ENCODE measurements at places on chromosomes 2 and 18.

- H3K36me3 ChIP-seq, result no peaks in the 10 kb centered on the region
- peaks cover 4% of the 10 kb centered on the region for H3K27me3 ChIP-seq
- H3K4me1 ChIP-seq, result peaks cover 4% of the 10 kb centered on the region
- H3K4me3 ChIP-seq, result no peak overlapping the region
- no peak overlapping the region for H3K27ac ChIP-seq
These were observed 517.3 kb upstream of the HS6ST1 start for GRCh38 chr2:128835974-128836373.

- H3K36me3 ChIP-seq, result no peaks in the 10 kb centered on the region
- DNase-seq, result no peak
- H3K27me3 ChIP-seq, result peaks cover 2% of the 10 kb centered on the region
- no peak overlapping the region for H3K4me3 ChIP-seq
- H3K4me1 ChIP-seq, result peaks cover 12% of the 10 kb centered on the region
These were observed 179.4 kb downstream of the ALPK2 start for GRCh38 chr18:58449464-58449863.

GRCh38 chr18:68847219-68847837 is 49.4 kb downstream of the CCDC102B start:
- H3K4me1 ChIP-seq, result no peaks in the 10 kb centered on the region
- H3K27ac ChIP-seq, result no peak overlapping the region
- no peaks in the 10 kb centered on the region for H3K27me3 ChIP-seq
- no peak overlapping the region for H3K4me3 ChIP-seq
- no peaks in the 10 kb centered on the region for H3K36me3 ChIP-seq
- no peak for DNase-seq

DNA sequence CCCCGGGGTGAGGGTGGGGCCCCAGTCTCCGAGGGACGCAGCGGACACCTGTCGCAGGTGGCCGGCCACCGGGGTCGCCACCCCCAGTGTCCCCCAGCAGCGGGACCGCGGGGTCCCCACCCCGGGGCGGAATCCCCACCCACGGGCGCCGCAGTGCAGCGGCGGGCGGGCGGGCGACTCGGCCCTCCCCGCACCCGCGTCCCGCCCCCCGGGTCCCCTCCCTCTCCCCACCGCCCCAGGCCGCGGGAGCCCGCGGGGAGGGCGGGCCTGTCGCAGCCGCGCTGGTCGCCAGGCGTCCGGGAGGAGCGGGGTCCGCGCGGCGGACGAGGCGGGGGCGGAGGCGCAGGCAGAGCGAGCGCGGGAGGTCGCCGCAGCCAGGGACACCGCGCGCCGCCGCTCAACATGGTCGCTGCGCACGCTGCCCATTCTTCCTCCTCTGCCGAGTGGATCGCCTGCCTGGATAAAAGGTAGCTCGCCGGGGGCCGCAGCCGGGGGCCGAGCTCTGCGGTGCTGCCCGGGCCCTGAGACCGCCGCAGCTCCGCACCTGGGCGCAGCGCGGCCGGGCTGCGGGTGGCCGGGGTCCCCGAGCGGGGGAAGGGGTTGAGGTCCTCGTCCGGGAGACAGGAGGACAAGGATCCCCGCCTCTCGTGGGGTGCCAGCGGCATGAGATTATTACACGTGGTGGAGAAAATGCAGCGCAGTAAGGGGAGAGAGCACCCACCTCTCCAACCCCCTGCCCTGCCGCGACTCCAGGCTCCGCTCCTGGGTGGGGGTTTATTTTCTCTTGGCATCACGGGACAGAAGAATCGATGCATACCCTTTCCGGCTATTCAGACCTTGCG is at the start of gene RAPGEF4:
RAPGEF4 (plus strand) TSS at position 264 of the 842 bp plus-strand sequence; CDS start at position 403, 139 bp downstream.
- H3K27ac ChIP-seq, result no peak within 1 kb of the TSS
- peak; percentile 47 for DNase-seq
- H3K4me1 ChIP-seq, result peaks cover 6% of the 10 kb centered on the region
- peak within 1 kb of the TSS; percentile 86 for H3K4me3 ChIP-seq

GRCh38 chr2:35314049-35314448 is 1041.5 kb upstream of the CRIM1 start:
- H3K27me3 ChIP-seq, result no peaks in the 10 kb centered on the region
- no peak for DNase-seq
- no peak overlapping the region for H3K27ac ChIP-seq

DNA sequence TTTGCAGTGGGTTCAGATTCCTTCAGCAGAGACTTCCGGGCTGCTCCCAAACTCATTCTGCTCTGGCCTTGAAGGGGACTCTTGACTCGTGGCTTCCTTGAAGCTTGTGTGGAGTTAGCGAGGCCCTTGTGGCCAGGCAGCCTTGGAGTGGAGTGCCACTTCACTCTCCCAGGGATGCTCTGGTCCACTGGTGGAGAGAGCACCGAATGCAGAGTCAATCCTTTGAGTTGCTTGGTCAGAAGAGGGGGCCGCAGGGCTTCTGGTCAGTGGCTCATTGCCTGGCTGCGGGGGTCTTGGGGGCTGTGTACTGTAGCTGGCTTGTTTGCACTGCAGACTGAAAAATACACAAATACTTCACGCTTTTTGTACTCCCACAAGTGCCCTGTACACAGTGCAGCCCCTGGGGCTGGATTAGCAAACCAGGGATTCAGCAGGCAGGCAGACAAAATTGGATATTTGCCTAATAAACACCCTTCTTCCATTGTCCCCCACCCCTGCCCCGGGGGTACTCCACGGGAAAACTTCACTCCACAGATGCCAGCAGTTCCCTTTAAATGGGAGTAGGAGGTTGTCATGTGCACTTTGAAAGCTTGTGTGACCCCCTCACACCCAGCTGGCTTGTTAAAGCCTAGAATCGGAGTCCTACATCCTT is 3.2 kb downstream of the GLI2 start:
- peaks cover 37% of the 10 kb centered on the region for H3K4me1 ChIP-seq
- no peak overlapping the region for H3K4me3 ChIP-seq
- no peak overlapping the region for H3K27ac ChIP-seq
- H3K36me3 ChIP-seq, result no peaks in the 10 kb centered on the region
- no peak for DNase-seq
- H3K27me3 ChIP-seq, result peaks cover 15% of the 10 kb centered on the region

- no peak overlapping the region for H3K27ac ChIP-seq
- DNase-seq, result no peak
- peaks cover 4% of the 10 kb centered on the region for H3K36me3 ChIP-seq
- no peak overlapping the region for H3K4me3 ChIP-seq
- H3K27me3 ChIP-seq, result peaks cover 8% of the 10 kb centered on the region
These were observed 193.1 kb downstream of the SH3RF3 start for GRCh38 chr2:109322111-109322510.

DNA sequence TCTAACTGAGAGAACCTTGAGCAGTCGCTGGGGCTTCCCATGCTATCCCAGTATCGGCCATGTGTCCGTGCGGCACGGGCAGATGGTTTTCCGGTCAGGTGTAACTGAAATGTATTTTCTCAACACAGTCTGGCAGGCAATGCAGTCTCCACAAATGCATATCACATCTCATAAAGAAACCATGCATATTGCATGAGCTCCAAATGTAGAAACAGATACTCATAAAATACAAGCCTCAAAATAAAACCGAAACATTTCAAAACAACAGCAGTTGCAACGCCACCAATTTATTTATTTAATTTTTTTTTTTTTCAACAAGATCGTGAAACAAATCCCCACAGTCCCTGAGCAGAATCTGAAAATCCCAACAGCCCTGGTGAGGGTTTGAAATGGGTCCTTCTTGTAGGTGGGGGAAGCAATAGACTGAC is 299.4 kb downstream of the LPIN1 start:
- H3K27ac ChIP-seq, result no peak overlapping the region
- H3K4me3 ChIP-seq, result no peak overlapping the region
- H3K27me3 ChIP-seq, result no peaks in the 10 kb centered on the region

- H3K4me3 ChIP-seq, result no peak overlapping the region
These were observed 15.8 kb downstream of the KYNU start for GRCh38 chr2:142893241-142893640.

- H3K27me3 ChIP-seq, result no peaks in the 10 kb centered on the region
- no peaks in the 10 kb centered on the region for H3K36me3 ChIP-seq
These were observed 129.7 kb downstream of the PHLPP1 start for GRCh38 chr18:62844850-62845643.

DNA sequence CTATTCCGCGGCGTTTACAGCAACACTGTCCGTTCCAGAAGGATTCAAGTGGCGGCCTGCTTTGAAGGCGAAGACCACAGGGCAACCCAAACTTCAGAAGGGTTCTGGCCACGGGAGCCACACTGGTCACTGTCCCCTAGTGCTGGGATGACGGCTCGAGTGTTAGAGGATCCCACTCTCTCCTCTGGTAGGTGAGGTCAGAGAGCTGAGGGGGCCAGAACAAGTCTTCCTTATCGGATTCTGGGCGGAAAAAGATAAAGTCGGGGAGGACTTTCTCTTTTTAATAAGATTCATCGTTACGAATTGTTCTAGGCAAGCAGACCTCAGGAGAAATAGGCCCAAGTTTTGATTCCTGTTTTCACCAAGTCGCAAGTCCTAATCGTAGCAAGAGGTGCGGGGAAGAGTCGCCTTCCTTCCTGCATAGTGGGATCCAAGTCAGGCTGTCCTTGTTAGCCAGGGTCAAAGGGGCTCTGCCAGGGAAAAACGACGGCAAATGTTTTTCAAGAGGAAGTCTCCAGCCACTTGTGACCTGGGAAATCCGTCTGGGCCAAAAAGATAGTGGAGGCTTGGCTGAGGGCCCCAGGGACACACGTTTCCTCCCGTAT is 864 bp upstream of the MYL12A start:
- H3K4me1 ChIP-seq, result peaks cover 29% of the 10 kb centered on the region
- peak overlapping the region; percentile 99 for H3K27ac ChIP-seq
- H3K36me3 ChIP-seq, result peaks cover 9% of the 10 kb centered on the region
- H3K27me3 ChIP-seq, result peaks cover 15% of the 10 kb centered on the region
- DNase-seq, result peak; percentile 25

DNA sequence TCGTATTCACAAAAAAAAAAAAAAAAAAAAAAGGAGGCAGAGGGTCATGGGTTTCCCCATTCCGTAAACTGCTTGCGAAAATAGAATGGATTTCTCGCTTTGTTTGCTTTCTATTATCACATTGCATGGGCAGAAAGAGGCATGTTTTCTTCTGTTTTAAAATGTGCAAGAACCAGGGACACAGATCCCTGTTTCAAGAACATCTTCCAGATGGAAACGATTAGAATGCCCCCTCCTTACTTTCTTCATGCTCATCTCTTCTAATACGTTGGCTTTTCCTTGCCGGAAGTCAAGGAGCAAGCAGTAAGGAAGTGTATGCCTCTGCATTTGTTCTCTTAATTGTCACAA is 51.0 kb upstream of the ZNF516 start:
- H3K27ac ChIP-seq, result peak overlapping the region; percentile 80
- H3K27me3 ChIP-seq, result peaks cover 8% of the 10 kb centered on the region
- no peaks in the 10 kb centered on the region for H3K36me3 ChIP-seq
- no peak for DNase-seq

GRCh38 chr2:10972683-10973433 is 61.1 kb downstream of the KCNF1 start:
- H3K4me3 ChIP-seq, result no peak overlapping the region
- H3K36me3 ChIP-seq, result no peaks in the 10 kb centered on the region
- peaks cover 10% of the 10 kb centered on the region for H3K4me1 ChIP-seq
- H3K27ac ChIP-seq, result no peak overlapping the region
- peaks cover 6% of the 10 kb centered on the region for H3K27me3 ChIP-seq

DNA sequence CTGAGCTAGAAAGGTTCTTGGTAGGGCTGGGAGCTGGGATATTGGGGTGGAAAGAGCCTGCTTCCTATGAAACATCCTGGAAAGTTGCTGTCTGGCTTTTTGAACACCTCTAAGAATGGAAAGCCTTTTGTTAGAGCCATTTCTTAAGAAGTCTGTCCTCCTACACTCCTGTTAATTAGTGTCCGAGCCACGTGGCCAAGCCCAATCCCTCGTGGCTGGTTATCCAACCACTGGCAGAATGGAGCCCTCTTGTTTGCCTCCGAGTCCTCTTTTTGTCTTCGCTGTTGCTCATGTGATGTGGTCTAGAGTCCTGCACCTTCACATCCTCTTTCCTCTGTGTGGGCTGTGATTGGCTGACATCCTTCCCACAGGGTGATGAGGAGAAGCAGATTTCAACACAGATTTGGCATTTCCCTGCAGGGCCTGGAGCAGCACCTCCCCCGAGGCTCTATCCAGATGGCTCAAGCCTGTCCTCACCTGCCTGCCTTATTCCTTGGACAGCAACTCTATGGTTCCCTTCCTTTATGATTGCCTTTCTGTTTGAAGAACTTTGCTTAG is 8.2 kb upstream of the TOGARAM2 start:
- no peak for DNase-seq
- H3K27ac ChIP-seq, result no peak overlapping the region
- no peak overlapping the region for H3K4me3 ChIP-seq
- no peaks in the 10 kb centered on the region for H3K4me1 ChIP-seq
- H3K36me3 ChIP-seq, result no peaks in the 10 kb centered on the region

DNA sequence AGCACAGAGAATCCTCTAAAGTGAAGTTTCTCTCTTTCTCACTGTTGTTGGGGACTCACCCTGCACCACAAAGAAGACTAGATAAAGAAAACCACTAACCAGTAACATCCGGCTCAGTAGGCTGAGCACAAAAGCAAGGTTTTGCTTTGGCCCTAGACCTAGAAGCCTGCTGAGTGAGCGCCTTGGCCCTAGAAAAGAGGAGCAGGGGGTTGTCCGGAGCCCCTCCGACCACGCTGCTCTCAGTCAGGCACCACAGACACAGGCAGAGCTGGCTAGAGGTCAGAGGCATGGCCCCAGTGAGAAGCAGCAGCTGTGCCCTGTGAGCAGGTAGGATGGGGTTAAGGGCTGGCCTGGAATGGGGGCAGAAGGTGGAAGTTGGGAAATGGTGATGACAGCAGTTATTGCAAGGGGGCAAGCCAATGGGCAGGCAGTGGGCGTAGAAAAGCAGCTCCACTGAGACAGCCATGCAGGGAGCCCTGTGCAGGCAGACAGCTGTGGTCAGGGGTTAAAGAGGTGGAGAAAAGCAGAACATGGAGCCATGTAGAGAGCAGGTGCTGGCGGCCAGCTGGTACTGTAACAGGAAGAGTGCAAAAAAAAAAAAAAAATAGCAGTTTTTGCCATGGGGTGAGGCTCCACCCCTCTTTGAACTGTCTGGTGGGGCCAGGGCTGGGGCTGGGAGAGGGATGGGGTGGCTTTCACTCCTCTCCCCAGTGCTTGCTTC is 36.9 kb upstream of the SLC14A1 start:
- no peak overlapping the region for H3K27ac ChIP-seq
- no peak for DNase-seq
- H3K4me1 ChIP-seq, result no peaks in the 10 kb centered on the region
- no peak overlapping the region for H3K4me3 ChIP-seq
- no peaks in the 10 kb centered on the region for H3K27me3 ChIP-seq

GRCh38 chr2:53854678-53855077 is 5.1 kb downstream of the GPR75 start:
- peaks cover 41% of the 10 kb centered on the region for H3K36me3 ChIP-seq
- H3K27me3 ChIP-seq, result peaks cover 6% of the 10 kb centered on the region
- peaks cover 16% of the 10 kb centered on the region for H3K4me1 ChIP-seq
- H3K4me3 ChIP-seq, result no peak overlapping the region
- no peak for DNase-seq
- H3K27ac ChIP-seq, result no peak overlapping the region

- no peak overlapping the region for H3K4me3 ChIP-seq
- DNase-seq, result no peak
- no peak overlapping the region for H3K27ac ChIP-seq
- H3K36me3 ChIP-seq, result peaks cover 38% of the 10 kb centered on the region
These were observed 16.6 kb downstream of the CTDP1 start for GRCh38 chr18:79695856-79696850.

GRCh38 chr2:26922405-26923188 is 47.8 kb upstream of the MAPRE3 start:
- H3K4me3 ChIP-seq, result no peak overlapping the region
- DNase-seq, result peak; percentile 68
- H3K4me1 ChIP-seq, result peaks cover 8% of the 10 kb centered on the region
- no peaks in the 10 kb centered on the region for H3K36me3 ChIP-seq

- peak overlapping the region; percentile 22 for H3K27ac ChIP-seq
- DNase-seq, result no peak
- H3K27me3 ChIP-seq, result peaks cover 2% of the 10 kb centered on the region
- H3K36me3 ChIP-seq, result no peaks in the 10 kb centered on the region
- H3K4me3 ChIP-seq, result no peak overlapping the region
- H3K4me1 ChIP-seq, result peaks cover 19% of the 10 kb centered on the region
These were observed 295.9 kb upstream of the LINC00305 start for GRCh38 chr18:64444819-64445218.

All from endothelial cell (in vitro differentiated cells).